ENCODE measurements at places on chromosomes 12 and 14.

DNA sequence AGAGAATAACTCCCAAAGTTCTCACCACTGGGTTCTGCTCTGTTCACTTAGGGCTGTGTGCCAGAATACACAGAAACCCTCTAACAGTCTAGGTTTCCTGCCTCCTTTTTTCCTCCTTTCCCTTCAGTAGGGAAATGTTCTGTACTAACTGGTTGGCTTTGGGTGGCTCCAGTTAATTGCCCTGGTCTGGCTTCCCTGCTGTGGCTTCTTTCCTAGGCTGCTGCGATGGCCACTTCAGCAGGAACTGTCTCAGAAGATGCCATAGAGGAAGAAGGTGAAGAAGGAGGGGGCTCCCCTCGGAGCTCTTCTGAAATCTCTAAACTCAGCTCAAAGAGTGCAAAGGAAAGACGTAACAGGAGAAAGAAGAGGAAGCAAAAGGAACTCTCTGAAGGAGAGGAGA lies 115.2 kb downstream of the SCN8A start:
- DNase-seq = no peak

DNA sequence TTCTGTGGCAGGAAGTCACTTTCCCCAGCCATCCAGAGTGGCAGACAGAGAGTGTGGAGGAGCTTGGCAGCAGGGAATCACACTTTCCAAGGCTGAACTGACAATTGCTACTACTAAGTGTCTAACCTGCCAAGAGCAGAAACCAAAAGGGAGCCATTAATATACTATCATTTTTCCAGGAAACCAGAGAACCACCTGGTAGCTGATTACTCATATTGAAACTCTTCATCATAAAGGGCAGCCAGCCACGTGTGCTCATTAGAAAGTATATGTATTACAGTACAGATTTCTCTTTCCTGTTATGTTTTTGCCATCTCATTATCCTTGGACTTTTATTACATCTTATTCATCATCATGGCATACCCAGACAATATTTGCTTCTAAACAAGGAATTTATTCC lies 374.9 kb downstream of the GXYLT1 start:
- DNase-seq = no peak

GRCh38 chr12:123532019-123532418 lies 1.5 kb downstream of the RILPL1 start:
- peak; percentile 55 for DNase-seq

GRCh38 chr12:104201238-104202001 lies 14.2 kb upstream of the TXNRD1 start:
- DNase-seq = peak; percentile 55

- DNase-seq = no peak
Observed at GRCh38 chr14:45716572-45716971, 463.6 kb upstream of the MIS18BP1 start.

GRCh38 chr12:47021298-47021697 lies 58.1 kb upstream of the PCED1B start:
- peak; percentile 78 for DNase-seq

DNA sequence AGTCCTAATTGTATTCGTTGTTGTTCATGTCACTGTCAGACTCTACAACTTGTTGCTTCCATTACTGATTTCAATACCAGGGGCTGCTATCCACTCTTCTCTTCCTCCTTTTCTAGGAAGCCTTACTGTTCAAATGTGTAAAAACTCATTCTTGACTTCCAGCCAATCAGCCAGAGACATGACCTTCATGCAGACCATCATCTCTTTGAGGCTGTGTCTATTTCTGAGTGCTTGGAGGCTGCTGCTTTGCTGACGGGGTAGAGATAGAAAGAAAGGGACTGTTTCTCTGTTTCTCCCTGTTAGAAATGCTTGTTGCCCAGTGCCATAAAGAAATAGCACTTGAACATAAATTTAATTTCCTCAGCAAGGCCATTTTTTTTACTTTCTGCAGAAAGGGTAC lies 282.9 kb downstream of the RGS6 start:
- no peak for DNase-seq

GRCh38 chr12:108119974-108120862 lies 8.9 kb upstream of the WSCD2 start:
- DNase-seq = no peak

- no peak for DNase-seq
Observed at GRCh38 chr12:90086281-90086680, 377.6 kb upstream of the ATP2B1 start.

DNA sequence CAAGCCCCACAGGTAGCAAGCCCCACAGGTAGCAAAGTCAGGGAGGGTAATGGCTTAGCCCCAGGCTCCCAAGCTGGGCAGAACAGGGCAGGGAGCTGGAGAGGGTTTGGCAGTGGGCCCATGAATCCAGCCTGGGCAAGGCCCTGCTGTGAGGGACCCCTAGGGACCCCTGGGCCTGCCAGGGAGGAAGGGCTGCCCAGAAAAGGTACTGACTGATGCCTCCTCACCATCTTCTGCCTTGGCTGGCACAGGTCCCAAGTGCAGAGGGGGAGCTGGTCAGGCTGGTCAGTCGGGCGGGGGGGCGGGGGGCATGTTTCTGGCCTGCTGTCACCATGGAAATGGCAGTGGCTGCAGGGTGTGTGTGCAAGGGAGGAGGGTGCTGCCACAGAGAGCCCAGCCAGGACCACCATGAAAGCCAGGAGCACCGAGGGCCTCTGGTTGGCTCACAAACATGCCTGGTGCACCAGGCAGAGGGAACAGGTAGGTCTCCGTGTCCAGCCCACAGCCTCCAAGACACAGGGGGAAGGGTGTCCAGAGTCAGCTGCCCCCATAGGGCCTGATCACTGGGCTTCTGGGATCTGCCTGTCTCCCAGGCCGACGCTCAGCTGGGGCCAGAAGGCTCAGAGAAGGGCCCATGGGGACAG lies 1.5 kb upstream of the CRIP2 start:
- DNase-seq = no peak

- DNase-seq = no peak
Observed at GRCh38 chr12:49197256-49197655, 8.4 kb upstream of the TUBA1A start.

DNA sequence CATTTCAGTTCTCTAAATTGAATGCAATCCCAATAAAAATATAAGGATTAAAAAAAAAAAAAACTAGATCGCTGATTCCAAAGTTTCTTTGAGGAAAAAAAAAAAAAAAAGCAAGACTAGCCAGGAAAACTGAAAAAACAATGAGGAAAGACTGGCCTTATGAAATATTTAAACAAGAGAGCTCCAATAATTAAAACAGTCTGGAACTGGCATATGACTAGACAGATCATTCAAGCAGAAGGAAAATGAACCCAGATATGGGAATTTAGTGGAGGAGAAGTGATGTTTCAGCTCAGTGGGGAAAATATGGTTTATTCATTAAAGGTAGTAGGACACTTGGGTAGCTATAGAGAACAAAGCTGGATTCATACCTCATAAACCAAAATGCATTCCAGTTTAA lies 42.0 kb upstream of the TBC1D15 start:
- DNase-seq = no peak

DNA sequence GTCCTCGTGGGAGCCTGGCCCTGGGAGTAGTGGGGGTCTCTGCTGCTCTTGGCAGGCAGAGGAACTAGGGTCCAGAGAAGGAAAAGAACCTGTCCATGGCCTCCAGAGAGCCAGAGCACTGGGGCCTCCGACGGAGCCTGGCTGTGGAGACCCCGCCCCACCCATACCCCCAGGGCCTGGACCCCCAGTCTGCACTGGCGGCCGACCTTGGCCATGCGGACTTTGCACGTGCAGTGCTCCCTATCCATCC lies 1.1 kb downstream of the BEGAIN start:
- no peak for DNase-seq

- DNase-seq = no peak
Observed at GRCh38 chr12:106581543-106582248, 1.1 kb upstream of the RFX4 start.

DNA sequence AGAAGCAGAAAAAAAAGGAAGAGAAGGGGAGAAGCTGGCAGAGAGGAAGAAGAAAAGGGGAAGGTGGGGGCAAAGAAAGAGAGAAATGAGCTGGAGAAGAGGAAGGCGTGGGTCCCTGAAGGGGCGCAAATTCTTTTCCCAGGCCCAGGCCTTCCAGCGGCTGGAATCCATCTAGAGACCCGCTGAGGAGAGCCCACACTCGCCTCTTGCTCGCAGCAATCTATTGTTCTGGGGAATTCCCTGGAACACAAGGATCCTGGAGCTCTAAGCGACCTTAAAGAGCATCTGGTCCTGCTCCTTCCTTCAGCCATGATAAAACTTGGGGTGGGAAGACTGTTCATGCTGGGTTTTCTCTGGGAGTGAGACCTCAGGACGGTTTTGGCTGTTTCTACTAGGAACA lies 41.2 kb upstream of the FKBP4 start:
- no peak for DNase-seq
